ENCODE measurements at places on chromosomes 12 and 14. TPM values are rescaled to one million over a fixed set of nuclear protein-coding genes. Genes with fewer than 3 reads are reported as not detected.

TAMALIN gene
- 0.53 TPM for total RNA-seq

CCDC197 gene
- not detected for total RNA-seq

RACGAP1 gene
- total RNA-seq: 79.3 TPM

RNF212B gene
- not detected for total RNA-seq

PLEKHD1 gene
- 0.04 TPM for total RNA-seq

All from A549 treated with CORT108297 at 1 μM for 4 hours (cell line).